ENCODE measurements at places on chromosomes 4 and X.

DNA sequence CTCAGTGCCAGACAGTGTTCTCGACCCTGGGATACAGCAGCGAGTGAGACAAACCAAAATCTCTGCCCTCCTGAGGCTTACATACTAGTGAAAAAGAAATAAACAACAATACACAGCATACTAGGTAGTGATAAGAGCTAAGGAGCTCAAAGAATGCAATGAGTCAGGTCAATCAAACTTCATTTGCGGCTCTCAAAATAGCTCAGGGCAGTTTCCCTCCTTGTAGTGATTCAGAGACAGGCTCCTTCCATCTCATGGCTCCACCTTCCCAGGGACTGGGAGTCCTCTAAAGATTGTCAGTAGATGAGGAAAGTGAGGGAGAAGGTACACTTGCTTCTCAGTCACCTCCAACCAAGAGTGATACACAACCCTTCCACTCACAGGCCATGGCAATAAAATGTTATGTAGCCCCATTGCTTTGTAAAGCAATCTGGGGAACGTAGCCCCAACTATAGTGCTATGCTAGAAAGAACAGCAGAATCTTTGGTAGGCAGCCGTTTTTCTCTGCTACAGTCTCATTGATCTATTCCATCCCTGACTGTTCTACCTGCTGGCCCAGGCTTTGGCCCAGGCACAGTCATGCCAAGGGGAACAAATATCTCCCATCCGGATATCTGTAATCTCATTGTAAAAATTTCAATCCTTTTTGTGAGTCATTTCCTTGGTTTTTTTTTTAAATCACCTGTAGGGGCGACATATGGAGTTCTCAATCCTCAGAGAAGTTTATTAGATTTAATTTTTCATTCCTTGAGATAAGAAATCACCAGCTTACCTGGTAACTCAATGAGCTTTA lies 183.1 kb upstream of the S100G start:
- peak; percentile 49 for DNase-seq

DNA sequence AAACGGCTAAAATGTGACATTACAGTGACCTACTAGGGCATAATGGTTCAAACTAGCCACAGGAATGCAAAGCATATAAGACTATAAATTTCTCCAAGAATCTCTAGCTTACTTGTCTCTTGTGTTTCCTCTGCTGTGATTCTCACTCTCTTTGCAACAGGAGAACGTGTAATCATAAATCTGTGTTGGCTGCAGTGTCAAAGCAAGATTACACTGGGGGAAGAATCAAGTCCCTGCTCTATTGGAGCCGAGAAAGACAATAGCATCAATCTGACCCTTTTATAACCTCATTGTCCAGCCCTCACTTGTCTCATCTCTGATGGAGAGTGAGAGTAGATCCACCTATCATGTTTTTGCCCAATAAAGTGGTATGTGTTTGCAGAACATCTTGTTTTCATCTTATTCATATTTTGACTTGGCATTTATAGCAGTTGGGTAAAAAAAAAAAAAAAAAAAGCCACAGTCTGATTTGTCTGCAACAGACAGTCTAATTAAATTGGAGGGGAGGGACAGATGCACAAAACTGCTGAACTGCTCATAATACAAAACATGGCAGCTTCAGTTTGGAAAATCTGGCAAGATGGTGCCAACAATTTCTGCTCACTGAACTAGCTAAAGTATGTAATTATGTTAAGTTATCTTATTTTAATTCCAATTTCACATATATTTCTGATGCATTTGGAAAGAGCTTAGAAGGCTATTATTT lies 165.0 kb upstream of the GABRA2 start:
- no peak for DNase-seq

DNA sequence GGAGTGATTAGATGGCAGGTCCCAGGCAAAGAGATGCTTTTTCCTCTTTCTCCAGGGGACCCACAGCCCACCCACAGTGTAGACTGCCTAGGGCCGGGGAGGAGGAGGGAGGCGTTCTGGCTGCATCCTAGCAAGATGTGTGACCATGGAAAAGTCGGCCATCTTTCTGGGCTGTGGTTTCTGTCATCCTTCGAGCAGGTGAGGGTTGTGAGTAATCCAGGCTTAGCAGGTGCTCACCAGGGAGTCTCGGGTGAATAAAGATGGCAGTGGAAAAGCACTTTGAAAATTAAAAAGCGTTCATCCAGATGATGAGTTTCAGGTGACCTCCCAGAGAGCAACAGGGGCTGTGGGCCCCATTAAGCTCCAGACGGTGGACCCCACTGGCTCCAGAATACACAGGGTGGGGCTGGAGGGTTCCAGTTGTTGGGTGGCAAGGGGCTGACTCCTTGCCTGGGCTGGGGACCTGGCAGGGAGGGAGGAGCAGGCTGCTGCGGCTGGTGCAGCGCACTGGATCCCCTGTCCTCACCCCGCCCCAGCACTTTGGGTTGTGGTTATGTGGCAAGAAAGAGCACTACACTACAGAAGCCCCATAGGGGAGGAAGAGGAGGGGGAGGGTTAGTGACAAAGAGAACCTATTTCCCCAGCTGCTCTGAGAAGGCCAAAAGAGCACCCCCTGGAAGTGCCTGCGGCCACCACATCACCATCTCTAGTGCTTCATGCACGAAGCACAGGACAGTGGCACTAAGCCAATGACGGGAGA lies 23.7 kb downstream of the ELF4 start:
- no peak for DNase-seq

- peak; percentile 87 for DNase-seq
These were observed 118.0 kb upstream of the WDFY3 start for GRCh38 chr4:85084371-85085094.

GRCh38 chrX:22542641-22543040 lies 269.9 kb downstream of the CBLL2 start:
- DNase-seq, result no peak
